Spinal cord (tissue), 10 donors: ENCODE measurements at places on chromosomes 1 and 21. TPM values are rescaled to one million over a fixed set of nuclear protein-coding genes. Genes with fewer than 3 reads are reported as not detected.

The TEX38 gene
- total RNA-seq, result not detected

GRCh38 chr1:152926091-152926490 lies 17.7 kb downstream of the IVL start:
- DNase-seq, result peak; percentile 22
- H3K27ac ChIP-seq, result no peak overlapping the region
- H3K27me3 ChIP-seq, result no peaks in the 10 kb centered on the region
- no peaks in the 10 kb centered on the region for H3K4me1 ChIP-seq
- H3K4me3 ChIP-seq, result no peak overlapping the region

DNA sequence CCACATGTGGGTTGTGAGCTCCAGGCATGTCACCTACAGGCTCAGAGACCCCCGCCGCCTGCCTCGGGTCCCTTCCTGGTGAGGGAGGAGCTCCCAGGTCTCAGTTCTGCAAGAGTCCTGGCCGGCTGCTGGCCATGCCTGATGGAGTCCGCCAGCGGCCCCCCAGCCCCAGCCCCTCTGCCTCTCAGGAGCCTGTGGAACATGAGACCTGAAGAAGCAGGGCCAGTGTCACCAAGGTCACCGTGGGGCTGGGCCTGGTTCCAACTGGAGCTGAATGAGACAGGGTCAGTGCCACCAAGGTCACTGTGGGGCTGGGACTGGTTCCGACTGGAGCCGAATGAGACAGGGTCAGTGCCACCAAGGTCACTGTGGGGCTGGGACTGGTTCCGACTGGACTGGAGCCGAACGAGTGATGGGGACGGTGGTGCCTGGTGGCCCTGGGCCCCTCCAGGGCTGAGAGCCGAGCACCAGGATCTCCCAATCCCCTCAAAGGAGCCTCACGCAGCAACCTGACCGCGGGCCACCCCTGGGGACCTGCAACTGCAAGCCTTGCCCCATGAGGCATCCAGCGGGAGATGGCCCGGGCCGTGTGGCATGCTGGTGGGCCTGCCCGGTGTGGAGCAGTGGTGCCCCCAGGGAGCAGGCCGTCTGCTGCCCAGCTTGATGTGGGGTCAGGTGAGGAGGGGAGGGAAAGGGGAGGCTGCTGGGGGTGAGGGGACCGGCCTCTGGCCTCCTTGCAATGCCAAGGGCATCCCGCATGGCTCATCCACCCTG lies 14.5 kb upstream of the PTTG1IP start:
- H3K4me1 ChIP-seq, result peaks cover 2% of the 10 kb centered on the region
- no peak overlapping the region for H3K27ac ChIP-seq
- H3K4me3 ChIP-seq, result no peak overlapping the region
- no peaks in the 10 kb centered on the region for H3K36me3 ChIP-seq

DNA sequence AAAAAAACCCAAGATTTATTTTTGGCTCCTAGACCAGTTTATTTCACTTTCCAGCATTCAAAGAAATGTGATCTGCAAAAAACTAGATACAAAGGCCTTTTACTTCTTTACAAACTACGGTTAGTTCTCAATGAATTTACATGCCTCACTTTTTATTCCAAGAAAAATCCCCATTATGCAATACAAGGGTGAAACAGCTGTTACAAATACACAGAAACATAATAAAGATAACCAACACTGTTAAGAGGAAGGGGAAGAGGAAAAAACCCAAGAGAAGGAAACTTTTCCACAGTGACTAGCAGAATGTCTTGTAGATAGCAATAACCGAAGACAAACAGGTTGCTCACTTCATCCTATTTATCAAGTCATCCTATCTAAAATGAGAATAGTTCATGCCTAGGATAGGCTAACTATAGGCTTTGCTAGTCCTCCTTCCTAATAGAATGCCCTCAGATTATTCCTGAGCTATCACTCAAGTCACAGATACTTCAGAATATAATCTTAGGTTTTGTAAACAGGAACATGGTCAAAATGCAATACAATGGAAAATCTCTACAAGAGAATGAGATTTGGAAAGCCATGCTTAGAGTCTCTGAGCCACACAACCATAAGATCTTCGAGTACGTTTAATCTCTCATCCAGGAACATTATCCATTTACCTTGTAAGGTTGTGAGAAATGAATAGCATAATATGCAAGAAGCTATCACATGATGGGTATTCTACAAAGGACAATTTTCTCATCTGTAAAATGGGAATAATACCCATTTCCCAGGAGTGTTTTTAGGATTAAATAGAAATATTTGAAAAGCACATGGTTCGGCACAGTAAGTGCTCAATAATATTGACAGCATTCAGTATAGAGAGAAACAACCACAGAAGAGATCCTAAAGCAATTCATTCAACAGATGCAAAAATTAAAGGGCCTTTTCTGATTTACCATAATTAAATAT lies 5.4 kb downstream of the PNRC2 start:
- no peak overlapping the region for H3K27ac ChIP-seq
- H3K4me1 ChIP-seq, result no peaks in the 10 kb centered on the region
- H3K4me3 ChIP-seq, result no peak overlapping the region
- DNase-seq, result no peak

GRCh38 chr1:212062832-212063438 lies 27.4 kb downstream of the DTL start:
- no peaks in the 10 kb centered on the region for H3K36me3 ChIP-seq
- H3K27me3 ChIP-seq, result no peaks in the 10 kb centered on the region
- H3K4me1 ChIP-seq, result no peaks in the 10 kb centered on the region
- no peak overlapping the region for H3K27ac ChIP-seq

- H3K27me3 ChIP-seq, result no peaks in the 10 kb centered on the region
- no peak for DNase-seq
- H3K4me3 ChIP-seq, result no peak overlapping the region
- H3K36me3 ChIP-seq, result no peaks in the 10 kb centered on the region
- H3K4me1 ChIP-seq, result no peaks in the 10 kb centered on the region
These were observed 6.1 kb upstream of the CD1A start for GRCh38 chr1:158248118-158248517.

The AKT3 gene
- 74.9 TPM for total RNA-seq

The MAP10 gene
- total RNA-seq, result 5.2 TPM

DNA sequence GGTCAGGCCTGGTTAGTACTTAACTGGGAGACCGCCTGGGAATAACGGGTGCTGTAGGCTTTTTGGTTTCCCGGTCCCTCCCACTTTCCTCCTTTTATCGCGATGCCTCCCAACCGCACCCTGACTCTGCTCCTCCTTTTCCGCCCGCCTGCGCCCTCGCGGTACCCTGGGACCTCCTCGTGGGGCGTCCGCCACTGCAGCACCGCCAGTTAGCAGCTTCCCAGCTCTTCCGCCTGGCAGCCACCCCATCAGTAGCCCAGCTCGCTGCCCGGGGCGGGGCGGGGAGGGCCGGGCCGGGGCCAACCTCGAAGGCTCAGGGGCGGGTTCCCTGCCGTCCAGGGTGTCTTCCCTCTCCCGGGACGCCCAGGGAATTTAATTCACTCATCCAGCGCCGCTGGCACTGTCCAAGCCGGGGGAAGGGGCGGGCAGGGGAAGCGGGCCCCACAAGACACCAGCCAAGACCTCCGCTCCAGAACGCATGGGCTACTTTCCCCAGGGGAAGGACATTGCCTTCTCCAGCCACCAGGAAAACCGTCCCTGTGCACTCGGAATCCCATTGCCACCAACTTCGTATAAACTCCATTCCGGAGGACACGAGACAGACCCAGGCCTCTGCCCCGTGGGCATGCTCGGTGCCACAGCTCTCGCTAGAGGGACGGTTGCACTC lies 2.0 kb upstream of the ZNF678 start:
- peak overlapping the region; percentile 26 for H3K4me3 ChIP-seq
- DNase-seq, result no peak
- peaks cover 38% of the 10 kb centered on the region for H3K27me3 ChIP-seq
- no peak overlapping the region for H3K27ac ChIP-seq
- H3K4me1 ChIP-seq, result peaks cover 20% of the 10 kb centered on the region

The LAPTM5 gene
- total RNA-seq, result 39.3 TPM

- H3K27me3 ChIP-seq, result no peaks in the 10 kb centered on the region
- H3K4me3 ChIP-seq, result no peak overlapping the region
- peaks cover 42% of the 10 kb centered on the region for H3K4me1 ChIP-seq
- no peak for DNase-seq
- no peak overlapping the region for H3K27ac ChIP-seq
These were observed 58.0 kb downstream of the NDUFS5 start for GRCh38 chr1:39084191-39084590.

The OVAAL gene
- not detected for total RNA-seq

DNA sequence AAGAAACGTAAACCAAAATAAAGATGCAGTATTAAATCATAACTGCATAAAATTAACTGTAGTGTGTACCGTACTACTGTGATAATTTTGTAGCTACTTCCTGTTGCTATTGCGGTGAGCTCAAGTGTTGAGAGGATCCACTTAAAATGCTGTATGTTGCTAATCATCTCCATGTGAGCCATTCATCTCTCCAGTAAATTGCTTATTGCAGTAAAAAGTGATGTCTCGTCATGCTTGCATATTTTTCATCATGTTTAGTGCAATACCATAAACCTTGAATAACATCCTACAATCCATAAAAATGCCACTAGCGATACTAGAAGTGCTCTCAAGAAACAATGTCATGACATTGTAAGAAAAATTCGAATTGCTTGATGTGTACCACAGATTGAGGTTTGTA lies 66.3 kb downstream of the RAVER2 start:
- no peaks in the 10 kb centered on the region for H3K27me3 ChIP-seq
- H3K36me3 ChIP-seq, result no peaks in the 10 kb centered on the region
- DNase-seq, result no peak
- no peak overlapping the region for H3K27ac ChIP-seq
- H3K4me1 ChIP-seq, result no peaks in the 10 kb centered on the region
